ENCODE measurements at places on chromosomes 3 and 15. TPM values are rescaled to one million over a fixed set of nuclear protein-coding genes. Genes with fewer than 3 reads are reported as not detected.

Gene AMIGO3
- polyA plus RNA-seq = 2.6 TPM

Gene FBXL22
- polyA plus RNA-seq = 27.6 TPM

Gene KLHL40
- polyA plus RNA-seq = not detected

Gene SLC28A1
- 0.47 TPM for polyA plus RNA-seq

Gene KIF7
- 11.1 TPM for polyA plus RNA-seq

Gene SAXO2
- polyA plus RNA-seq = 2.7 TPM

Gene MKRN2OS
- polyA plus RNA-seq = 0.41 TPM
